Dermis microvascular lymphatic vessel endothelial cell (primary cell): ENCODE measurements at places on chromosomes 5 and 9.
A peak's percentile ranks its signal among the peaks of the same experiment; 100 is the strongest.

DNA sequence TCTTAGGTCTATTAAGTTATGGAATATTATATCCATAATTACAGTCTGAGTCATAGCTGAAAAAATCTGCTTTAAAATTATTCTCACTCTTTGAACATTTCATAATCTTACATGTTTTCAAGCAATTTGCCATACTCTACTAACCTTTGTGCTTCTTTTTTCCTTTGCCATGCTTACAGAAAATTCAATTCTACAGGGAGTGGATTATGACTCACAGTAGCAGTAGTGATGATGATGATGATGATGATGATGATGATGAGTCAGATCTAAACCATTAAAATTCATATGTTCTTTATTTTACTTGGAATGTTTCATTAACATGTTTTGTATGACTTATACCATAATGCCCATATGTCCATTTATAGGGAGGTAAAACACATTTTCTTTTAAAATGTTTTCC lies 207.1 kb downstream of the VPS13A start:
- peak; percentile 12 for DNase-seq

DNA sequence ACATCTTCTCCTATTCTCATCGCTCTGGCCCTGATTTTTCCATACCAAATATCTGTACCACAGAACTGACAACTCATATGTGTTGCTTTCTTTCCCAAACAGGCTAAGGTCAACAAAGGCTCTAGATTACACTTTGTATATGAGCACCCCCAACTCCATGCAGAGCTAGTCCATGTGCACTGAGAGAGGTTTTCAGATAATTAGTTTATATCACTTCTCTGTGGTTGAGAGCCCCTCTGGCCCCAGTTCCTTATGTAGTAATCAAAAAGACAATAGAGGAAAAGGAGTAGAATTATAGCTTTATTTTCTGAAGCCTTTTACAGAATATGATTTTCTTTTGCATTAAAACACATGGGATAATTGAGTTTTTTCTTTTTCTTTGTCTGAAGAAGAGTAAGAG lies 120.0 kb downstream of the TRIO start:
- DNase-seq, result no peak

DNA sequence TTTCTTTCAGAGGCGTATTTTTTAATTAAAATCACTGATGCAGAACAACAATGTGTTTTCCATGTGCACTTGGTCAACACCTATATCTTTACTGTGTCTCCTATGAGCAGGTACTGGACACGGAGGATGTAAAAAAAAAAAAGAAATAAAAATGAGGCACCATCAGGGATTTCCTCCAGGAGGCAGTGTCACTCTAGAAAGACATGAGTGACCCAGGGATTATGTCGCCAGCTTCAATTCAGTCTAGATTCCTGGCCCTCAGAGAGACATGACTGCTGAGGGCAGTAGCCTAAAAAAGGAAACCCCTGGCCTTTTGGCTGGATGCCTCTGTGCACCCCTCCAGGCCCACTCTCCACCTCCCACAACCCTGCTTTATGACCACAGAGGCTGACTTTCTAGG lies 18.3 kb upstream of the IL33 start:
- peak; percentile 56 for DNase-seq

DNA sequence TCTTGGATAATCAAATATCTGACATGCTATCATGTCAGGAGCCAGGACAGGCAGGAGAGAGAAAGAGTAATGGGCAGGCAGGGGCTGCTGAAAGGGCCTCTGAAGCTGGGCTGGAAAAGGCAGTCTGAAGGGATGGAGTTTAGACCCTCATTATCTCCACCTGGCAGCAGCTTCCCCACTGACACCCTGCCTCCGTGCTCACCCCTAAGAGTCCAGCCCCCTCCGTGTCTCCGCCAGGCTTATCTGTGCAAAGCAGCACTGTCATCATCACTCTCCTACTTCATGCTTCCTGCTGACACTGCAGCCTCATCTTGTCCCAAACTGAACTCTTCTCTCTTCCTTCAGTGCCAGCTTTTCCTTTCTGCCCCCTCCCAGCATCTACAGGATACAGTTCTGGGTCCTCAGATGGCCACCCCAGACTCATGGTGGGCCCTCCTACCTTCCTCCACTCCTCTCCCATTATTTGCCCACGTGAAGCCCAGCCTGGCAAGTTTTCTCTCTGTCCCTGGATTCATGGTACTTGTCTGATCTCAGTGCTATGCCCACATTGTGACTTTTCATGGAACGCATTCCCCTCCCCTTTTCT lies 70.9 kb upstream of the KLF9 start:
- DNase-seq, result no peak

DNA sequence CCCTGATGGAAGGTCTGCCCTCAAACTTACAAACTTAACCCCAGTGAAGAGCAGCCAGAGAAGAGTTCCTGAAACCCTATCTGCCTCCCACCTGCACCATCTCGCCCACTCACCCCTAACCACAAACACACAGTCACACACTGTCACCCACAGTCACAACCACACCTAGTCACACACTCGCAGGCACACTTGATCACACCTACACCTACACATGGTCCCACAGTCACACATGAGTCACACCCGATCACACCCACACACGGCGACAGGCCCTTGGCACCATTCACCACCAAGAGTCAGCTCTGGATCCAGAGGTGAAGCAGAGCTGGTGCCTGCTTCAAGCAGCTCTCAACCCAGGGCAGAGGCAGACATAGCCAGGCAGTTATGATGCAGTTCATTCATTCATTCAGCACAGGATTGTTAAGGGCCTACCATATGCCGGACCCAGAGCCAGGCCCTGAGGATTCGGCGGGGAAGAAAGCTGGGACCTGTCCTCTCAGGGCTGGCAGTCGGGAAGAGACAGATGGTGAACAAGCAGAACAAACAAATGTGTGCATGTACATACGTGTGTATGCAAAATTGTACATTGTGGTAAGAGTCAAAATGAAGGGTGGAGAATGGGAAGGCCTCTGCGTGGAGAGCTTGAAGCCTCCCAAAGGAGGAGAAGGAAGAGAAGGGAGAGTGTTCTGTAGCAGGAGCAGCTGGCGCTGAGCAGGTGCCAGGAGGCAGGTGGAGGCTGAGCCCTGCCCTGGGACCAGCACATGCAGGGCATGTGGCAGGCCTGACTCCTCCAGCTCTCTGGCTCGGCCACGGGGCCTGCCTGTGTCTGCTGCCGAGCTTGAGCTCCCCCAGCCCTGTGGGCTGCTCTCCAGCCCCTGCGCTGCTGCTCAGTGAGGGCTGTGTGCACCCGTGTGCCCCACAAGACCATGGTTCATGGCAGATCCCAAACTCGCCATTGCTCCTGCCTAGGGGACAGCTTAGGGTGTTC lies 6.4 kb downstream of the TSPAN17 start:
- DNase-seq, result no peak

- no peak for DNase-seq
Observed at GRCh38 chr9:27654629-27655285, 81.5 kb upstream of the C9orf72 start.

DNA sequence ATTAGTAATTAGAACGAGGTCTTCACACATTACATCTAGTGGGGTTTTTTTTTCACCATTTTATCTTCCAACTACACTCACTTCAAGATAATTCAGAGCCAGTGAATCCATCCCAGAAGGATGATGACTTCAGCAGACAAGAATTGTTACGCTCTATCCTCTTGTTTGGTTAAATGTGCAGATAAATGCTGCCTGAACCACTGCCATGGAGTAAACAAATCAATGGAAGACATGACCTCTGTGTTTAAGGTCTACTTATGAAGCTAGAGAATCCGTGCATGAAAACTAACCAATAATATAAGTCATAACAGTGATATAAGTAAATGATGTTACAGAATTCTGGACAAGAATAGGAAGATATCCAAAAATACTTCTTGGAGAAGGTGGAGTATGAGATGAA lies 602.6 kb downstream of the TLR4 start:
- DNase-seq, result no peak

DNA sequence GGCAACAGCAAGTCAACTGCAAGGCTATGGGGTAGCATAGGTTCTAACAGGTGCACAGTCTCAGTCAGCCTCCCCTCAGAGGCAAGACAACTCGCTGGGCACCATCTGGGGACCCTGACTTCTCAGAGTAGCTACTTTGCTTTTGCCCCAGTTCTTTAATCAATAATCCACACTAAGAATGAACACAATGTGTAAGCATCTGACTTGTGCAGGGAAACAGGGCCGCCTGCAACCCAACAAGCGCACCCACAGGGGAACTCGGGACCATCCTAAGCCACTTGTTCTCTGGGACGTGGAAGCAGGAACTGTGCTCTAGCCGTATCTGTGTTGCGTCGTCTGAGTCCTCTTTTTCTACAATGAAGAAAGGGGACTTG lies 1.9 kb downstream of the MOB3B start:
- no peak for DNase-seq

DNA sequence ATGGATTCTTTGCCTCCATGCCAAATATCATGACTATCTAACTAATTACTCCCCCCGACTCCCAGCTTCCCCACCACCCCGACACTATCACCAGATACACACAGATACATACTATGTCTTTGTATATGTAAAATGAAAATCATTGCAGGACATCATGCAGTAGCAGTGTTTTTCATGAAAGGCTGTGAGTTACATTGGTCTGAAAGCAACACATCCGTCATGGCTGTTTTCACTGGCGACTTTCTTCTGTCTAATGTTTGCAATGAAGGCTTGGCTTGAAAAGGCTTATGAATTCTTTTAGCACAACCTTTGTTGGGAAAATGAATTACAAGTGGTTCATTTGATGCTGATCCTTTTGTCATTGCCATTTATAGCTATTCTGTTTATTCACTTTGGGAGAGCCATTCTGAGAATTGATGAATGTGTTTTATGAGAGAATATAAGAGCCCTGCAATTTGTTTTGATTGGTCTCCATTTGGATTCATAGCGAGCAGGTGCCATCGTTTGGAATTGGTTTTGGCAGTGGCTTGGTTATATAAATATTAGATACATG lies 103.4 kb downstream of the PIP5K1B start:
- DNase-seq, result no peak

DNA sequence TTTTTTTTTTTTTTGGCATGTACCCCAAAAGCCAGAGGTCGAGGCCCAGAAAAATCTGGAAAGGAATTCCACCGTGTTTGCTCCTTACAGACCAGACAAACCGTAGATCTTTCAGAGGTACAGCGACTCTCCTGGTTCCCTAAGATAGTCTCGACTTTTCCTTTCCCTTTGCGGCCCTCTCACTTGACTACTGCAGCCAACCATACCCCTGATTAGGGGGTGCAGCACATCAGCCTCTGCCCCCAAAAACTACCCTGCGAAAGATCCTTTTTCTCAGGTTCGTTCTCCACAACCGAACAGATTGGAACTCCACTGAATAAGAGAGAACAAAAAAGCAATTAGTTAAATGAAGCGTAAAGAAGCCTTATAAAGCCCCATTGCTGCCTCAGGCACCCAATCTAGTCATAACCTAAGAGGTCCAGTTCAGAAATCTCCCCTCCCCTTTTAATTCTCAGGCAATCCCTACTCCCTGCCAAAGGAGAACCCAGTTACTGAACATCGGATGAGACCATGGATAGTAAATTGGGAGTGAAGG lies 379 bp upstream of the TICAM2 start:
- DNase-seq, result no peak

DNA sequence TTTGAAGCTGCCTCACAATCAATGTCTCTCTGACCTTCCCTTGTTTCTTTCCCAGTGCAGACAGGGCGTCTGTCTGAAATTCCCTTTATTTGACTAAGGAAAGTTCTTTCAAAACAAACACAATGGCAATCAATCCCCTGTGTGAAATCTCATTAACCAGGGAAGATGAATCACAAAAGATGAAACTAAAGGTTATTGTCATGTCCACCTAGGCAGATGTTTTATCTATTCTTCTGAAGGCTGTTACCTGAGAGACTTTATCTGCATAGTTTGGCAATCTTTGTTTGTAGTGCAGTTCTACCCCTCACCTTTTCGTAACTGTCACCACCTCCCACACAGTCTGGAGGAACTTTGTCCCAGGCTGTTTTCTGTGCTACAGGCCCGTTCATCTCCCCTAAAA lies 217.5 kb upstream of the RIOK2 start:
- DNase-seq, result no peak

DNA sequence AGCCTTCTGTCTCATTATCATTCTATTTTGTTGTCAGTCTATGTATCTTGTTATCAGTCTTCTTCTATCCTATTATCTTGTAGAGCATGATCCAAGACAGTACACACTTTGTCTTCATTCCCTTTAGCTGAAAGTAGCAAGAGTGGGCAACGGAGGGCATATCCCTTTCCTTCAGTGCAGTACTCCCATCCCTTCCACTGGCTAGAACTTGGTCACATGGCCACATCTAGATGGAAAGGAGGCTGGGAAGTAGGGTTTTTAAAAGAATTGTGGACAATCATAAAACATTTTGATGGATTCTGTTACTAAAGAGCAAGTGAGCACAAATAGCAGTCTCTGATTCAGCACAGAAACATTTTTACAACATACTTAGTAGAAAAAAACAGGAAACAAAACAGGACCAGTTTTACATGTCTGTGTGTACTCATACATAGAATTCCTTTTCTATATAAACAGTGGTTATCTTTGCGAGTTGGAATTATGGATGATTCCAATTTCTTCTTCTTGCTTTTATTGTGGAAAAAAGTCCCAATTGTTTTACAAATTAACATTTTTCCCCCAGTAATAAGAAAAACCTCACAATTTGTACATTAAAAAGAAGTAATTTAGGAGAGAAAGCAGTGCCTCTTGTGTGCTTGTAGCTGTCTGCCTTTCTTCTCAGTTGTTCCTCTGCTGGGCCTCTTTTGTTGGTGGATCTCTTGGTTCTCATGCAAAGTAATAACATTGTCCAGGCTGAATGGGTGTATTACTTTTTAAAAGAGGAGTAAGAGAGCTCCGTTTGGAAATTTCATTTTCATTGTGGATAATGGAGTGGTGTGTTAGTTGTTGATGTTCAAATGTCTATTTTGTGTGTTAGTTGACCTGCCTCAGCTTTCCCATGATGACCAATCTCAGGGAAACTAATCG lies 410.9 kb upstream of the TRPC7 start:
- no peak for DNase-seq

DNA sequence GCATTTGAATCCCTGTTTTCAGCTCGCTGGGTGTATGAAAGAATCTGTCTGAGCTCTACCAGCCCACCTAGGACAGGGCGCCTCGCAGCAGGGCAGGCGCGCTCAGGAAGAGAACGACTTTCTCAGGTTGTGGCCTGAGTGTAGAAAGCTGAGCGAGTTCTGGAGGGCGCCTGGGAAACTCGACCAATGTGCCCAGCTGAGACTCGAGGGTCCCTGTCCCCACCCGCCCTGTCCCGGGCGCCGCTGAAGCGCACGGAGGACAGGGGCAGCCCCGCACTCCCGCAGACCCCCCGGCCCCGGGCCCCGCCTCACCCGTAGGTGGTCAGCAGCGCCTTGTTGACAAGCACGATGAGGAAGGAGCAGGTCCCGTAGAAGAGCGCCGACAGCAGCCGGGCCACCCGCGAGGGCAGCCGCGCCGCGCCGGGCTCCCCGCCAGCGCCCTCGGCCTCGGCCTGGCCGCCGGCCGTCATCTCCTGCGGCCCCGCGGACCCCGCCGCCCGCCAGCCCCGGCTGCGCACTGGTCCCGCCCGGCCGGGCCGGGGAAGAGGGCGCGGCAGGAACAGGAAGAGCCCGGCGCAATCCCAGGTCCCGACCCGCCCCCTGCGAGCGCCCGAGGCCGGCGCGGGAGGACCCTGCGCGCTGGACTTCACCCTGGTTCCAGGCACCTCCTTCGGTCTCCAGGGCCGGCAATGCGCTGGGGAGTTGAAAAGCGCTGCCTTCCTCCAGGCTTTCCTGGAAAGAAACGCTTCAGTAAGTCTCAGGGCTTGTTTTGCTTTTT lies at the start of gene SLC35D2:
Gene SLC35D2 (minus strand): TSS at position 547 of the 778 bp plus-strand sequence. CDS start 77 bp downstream, at position 470.
- DNase-seq, result peak; percentile 69
